ENCODE measurements at places on chromosomes 1 and 21.

- no peak for DNase-seq
Observed at GRCh38 chr1:33466159-33466558, 6.3 kb upstream of the ZSCAN20 start.

DNA sequence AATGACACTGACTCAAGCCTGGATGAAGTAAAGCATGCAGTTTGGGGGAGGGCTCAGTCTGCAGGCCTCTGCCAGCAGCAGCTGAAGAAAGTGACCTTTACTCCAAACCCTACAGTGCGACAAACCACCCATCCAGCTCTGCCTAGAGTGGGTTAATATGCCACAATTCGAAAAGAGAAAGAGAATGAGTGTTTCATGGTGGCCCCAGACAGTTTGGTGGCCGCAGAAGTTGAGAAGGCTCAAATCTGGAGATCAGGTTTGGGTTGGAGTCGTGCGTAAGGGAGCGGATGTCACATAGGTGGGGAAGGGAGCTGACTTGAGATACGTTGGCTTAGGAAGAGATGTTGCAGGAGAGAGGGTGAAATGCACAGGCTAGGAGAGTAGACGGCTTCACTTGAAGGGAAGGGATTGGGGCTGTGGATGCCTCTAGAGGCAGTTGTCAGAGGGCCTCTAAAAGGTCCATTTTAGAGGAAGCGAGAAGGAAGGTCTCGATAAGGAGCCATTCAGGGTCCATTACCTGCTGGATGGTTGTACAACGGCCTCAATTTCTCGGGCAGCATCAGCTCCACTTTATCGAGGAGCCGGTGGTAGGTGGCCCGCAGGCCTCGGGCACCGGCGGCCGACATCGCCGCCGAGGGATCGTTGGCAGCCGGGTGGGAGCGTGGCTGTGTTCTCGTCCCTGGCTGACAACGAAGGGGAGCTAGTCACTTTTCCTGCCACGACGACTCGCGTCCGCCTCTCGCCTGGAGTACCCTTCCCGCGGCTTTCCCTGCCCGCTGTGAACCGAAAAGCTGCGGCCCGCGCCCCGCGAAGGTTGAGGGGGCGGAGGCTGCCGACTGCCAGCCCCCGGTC lies 1.0 kb upstream of the DCAF6 start:
- no peak for DNase-seq

DNA sequence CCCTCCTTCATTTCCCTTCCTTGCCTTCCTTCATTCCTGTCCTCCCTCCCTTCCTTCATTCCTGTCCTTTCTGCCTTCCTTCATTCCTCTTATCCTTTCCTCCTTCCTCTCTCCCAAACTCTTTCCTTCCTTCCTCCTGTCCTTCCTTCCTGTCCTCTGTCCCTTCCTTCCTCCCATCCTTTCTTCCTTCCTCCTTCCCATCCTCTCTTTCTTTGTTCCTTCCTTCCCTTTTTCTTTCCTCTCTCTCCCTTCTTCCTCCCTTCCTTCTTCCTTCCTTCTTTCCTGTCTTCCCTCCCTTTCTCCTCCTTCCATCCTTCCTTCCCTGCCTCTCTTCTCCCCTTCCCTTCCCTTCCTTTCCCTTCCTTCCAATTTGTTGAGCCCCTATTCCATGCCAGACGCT lies 15.8 kb upstream of the JUN start:
- no peak for DNase-seq

DNA sequence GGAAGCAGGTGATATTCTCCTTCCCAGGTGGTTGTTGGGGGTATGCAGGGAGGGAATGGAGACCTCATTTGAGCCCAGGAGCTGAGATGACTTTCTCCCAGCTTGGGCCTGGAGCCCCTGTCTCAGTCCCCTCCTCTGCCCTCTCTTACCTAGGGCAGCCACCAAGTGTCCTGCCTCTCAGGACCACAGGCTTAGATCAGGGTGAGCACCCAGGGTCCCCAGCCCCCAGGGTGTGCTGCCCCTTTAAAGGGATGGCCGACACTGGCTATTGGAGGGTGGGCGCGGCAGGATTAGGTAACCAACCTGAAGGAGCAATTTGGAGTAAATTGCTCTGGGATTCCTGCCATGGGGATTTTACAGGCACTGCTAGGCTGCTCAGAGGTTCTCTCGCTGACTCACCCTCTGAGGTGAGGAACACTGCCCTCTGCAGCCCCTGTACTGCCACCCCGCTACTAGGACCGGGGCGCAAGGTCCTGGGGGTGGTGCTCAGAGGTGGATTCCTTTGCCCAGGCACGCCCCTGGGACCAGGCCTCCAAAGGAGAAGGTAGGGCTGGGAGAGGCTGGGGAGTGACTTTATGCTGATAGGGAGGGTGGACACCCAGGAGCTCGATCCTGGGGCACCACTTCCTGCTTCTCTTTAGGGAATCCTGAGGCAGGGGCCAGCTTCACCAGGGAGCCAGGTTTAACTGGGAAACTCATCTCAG lies 1.5 kb downstream of the RPS6KA1 start:
- no peak for DNase-seq

- DNase-seq, result no peak
Observed at GRCh38 chr1:225999912-226000337, 782 bp upstream of the SDE2 start.

GRCh38 chr1:117821382-117821755 lies 108.1 kb downstream of the GDAP2 start:
- no peak for DNase-seq

GRCh38 chr1:12486401-12487005 lies 131.5 kb downstream of the DHRS3 start:
- no peak for DNase-seq

GRCh38 chr1:171345536-171345935 lies 31.6 kb downstream of the FMO4 start:
- DNase-seq, result no peak

GRCh38 chr1:175319112-175319911 lies 126.7 kb upstream of the KIAA0040 start:
- peak; percentile 50 for DNase-seq

DNA sequence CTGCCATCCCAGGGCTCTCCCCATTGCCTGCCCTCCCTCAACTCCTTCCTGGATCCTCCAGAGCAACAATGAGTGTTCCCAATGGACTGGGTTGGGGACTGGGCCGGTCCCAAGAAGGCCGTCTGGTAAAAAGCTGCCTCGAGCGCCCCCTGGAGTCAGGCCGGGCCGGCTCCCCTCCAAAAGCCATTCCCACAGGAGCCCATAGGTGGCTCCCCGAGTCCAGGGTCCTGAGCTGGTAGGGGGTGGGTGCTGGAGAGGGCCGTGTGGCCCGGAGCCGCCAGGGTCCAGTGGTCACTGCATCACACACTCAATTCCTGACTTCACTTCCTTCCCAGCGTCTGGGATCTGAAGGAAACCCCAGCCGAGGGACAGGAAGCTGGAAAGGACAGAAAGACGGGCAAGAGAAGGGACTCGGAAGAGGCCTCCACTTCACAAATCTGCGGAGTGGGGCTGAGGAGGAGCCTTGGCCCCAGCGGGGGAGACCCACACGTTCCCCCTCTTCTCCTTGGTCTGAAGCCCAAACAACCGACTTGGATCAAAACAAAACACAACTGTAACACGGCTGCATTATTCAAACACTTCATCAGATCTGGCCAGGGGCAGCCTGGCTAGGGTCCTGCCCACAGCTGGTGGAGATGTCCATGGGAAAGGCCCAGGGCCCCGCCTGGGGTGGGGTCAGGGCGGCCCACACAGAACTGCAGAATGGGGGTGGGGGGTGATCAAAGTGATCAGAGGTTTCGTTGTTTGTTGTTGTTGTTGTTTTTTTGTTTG lies 10.9 kb upstream of the ALDH4A1 start:
- DNase-seq, result peak; percentile 48

GRCh38 chr1:212190169-212190568 lies 95.0 kb upstream of the PPP2R5A start:
- DNase-seq, result no peak

- DNase-seq, result no peak
Observed at GRCh38 chr1:63612971-63613370, 19.8 kb downstream of the PGM1 start.

DNA sequence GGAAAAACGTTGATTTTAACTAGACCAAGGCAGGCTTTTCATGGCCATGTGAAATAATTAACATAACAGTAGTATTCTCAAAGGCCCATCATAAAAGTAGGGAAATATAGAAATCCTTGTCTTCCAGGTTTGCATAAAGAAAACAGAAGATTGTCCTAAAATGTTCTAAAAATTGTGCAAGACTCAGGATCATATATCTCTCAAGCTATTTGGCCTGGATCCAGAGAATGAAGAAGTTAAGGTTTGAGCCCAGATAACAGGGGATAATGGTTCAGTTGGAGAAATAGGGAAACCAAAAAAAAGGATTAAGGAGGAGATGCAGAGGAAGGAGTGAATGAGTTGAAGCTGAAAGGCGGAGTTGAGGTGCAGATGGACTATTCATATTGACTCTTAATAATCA lies 555.5 kb upstream of the NR5A2 start:
- no peak for DNase-seq

DNA sequence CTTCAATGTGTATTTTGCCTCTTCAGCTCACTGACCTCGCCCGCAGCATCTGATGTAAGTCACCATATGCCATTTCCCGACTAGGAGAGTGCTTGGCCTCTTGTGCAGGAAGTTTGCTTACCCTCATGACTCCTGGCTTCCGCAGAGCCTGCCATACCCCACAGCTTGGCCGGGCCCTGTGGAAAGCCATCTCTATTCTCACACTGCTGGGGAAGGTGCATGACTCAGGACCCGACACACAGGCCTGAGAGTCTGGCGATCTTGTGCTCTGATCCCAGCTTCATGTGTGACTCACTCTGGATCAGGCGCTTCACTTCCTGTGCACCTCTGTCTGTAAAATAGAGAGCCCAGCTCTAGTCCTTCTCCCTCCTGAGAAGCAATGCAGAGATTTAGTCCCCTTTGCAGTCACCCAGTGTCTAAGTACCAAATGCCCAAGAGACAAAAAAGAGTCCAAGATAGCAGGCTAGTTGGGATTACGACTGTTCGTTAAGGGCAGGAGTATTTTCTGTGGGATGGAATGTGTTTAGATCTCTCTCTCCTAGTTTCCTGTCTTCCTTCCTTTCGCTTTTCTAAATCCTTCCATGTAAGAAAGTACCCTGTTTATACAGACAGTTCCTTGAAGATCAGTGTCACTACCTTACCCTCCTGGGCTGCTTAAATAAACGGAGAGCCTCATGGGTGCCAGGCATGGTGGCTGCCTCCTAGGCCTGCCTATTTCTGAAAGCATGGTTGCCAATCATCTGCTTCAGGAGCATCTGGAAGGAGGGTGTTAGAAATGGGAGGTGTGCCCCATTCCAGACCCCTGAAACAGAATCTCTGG lies 62.8 kb upstream of the KIF26B start:
- DNase-seq, result no peak

DNA sequence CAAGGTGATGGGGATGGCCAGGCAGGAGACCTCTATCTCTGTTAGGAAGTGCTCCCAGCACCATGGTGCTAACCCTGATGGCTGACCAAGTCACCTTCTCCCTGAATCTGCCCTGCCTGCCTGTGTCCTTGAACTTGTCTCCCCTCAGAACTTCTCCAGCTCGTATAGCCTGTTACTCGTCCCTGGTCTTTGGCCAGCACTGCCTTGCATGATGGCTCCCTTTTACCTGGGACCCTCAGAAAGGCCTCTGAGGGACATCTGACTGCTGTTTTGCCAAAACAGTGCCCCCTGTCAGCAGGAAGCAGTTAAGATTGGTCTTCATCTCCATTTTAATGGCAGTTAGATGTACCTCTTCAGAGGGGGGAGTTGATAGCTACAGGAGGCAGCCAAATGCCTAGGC lies 148.3 kb downstream of the RHOU start:
- no peak for DNase-seq

DNA sequence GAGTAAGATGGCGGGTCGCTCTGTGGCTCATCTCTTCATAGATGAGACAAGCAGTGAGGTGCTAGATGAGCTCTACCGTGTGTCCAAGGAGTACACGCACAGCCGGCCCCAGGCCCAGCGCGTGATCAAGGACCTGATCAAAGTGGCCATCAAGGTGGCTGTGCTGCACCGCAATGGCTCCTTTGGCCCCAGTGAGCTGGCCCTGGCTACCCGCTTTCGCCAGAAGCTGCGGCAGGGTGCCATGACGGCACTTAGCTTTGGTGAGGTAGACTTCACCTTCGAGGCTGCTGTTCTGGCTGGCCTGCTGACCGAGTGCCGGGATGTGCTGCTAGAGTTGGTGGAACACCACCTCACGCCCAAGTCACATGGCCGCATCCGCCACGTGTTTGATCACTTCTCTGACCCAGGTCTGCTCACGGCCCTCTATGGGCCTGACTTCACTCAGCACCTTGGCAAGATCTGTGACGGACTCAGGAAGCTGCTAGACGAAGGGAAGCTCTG lies 2.4 kb downstream of the TNFAIP8L2 start:
- no peak for DNase-seq

DNA sequence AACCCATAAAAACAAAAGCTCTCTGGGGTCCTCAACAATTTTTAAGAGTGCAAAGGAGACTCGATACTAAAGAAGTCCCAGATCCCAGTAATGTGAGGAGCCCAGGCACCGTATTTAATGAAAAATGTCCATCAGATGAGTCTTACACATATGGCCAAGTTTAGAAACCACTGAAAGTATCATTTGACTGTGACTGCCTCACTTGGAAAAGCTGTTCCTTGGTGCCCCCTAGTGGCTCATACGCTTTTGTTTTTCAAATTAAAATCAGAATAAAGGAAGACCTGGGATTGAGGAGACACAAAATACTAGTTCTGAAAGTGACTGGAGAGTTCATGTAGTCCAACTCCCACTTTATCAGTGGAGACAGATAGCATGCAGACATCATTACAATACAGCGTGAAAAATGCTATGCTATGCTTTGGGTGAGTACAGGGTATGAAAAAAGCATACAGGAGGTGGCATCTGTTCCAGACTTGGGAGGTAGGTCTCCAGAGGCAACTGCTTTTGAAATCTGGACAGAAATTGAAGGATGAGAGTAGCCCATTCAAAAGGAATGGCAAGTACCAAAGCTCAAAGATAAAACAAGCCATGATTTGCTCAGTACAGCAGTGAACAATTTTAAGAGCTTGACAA lies 33.8 kb downstream of the GDAP2 start:
- DNase-seq, result peak; percentile 21
